ENCODE measurements at places on chromosomes 5 and 9.

GRCh38 chr9:127550751-127551150, 61.3 kb upstream of the STXBP1 start:
- no peak for DNase-seq

GRCh38 chr9:87886210-87886932, 3.7 kb downstream of the SPATA31E1 start:
- DNase-seq, result no peak

- no peak for DNase-seq
These were observed 43.6 kb upstream of the FBXW11 start for GRCh38 chr5:172050080-172050479.

DNA sequence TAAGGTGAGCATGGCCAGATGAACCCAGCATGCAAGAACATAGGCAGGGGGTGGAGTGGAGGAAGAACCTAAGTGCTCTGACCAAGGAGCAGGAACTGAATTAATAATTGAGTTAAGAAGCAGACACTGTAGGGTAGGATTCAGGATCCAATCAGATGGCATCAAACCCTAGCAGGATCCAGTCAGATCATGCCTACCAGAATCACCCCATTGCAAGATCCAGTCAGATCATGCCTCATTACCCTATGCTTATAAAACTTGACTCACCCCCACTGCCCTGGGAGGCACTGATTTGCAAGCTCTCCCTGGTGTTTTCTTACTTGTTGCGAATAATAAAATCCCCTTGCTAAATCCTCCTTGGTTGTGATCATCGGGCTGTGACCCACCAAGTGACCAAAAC, 19.7 kb downstream of the TUSC1 start:
- no peak for DNase-seq

DNA sequence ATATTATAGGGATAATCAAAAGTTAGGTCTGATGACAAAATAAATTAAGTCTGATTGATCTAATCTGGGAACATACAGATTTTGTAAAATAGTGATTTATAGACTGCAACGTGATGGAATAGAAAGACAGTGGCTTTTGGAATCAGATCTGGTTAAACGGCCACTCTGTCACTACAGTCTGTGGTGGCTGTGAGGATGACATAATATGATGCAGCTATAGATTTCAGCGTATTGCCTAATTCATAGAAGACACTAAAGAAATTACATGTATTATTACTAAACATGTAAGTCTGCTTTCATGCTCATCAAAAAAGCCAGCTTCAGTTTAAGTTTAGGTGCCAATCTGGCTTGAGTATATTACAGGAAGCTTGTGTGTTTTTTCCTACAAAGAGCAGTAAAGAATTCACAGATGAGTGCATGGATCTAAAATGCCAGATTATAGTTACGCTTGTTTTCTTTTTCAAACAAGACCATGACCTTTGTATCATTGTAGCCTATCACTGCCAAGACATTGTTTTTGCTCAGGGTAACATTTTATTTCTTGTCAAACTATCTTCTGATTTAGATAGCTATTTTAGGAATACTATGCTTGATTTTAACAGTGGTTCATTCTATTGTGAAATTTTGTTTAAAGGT, 25.7 kb downstream of the CPEB4 start:
- DNase-seq, result peak; percentile 70

GRCh38 chr9:68678430-68678829, 26.6 kb upstream of the PIP5K1B start:
- DNase-seq, result peak; percentile 64

DNA sequence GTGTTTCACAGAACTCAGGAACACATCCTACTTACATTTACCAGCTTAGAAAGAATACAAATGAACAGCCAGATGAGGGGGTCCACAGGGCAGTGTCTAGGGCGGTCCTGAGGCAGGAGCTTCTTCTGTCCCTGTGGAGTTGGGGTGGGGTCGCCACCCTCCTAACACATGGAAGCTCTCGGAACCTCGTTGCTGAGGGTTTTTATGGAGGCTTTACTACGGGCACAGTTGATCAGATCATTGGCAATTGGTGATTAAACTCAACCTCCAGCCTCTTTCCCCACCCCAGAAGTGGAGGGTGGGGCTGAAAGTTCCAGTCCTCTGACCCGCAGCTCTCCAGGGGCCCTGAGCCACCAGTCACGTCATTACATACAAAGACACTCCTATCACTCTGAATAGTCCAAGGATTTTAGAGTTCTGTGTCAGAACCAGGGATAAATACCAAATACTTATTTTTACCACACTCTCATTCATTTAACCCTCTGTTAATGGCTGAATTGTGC, 156.9 kb downstream of the COL23A1 start:
- no peak for DNase-seq

DNA sequence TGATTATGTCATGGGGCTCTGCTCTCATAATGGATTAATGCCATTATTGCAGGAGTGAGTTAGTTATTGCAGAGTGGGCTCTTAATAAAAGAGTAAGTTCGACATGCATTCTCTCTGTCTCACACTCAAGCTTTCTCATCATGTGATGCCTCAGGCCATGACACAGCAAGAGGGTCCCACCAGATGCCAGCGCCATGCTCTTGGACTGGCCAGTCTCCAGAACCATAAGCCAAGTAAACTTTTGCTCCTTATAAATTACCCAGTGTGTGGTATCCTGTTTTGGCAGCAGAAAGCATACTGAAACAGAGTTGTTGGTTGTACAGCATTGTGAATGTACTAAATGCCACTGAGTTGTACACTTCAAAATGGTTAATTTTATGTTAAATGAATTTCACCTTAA, 138.1 kb downstream of the MYO10 start:
- DNase-seq, result no peak

DNA sequence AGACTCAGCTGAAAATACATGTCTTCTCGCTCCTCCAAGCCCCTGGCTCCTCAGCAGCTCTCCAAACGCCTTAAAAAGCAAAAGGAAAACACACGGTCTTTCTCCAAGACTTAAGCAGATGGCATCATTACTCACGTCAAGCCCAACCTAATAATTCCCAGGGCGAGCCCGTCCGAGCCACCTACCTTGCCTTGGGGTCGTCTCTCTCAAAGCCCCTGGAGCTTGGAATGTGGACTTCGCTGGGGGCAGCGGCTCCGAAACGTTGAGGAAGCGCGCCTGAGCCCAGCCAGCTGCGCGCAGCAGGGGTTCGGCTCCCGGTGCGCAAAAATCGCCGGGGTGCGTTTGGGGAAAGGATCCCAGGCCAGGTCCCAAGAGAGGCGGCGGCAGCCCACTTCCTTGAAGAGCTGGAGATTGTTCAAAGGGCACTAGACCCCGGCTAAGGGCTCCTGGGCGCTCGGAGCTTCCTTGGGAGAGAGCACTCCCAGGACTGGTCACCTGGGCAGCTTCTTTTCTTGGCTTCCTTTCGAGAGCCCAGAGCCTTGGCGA, 395 bp downstream of the DRD1 start:
- DNase-seq, result no peak

- peak; percentile 64 for DNase-seq
These were observed at the start of gene RETREG1 for GRCh38 chr5:16616536-16617273. TSS of gene RETREG1 (minus strand) at chr5:16616997. CDS start at chr5:16616971, 26 bp downstream.
